AG09319 (cell line): ENCODE measurements at places on chromosomes 2 and 18.

DNA sequence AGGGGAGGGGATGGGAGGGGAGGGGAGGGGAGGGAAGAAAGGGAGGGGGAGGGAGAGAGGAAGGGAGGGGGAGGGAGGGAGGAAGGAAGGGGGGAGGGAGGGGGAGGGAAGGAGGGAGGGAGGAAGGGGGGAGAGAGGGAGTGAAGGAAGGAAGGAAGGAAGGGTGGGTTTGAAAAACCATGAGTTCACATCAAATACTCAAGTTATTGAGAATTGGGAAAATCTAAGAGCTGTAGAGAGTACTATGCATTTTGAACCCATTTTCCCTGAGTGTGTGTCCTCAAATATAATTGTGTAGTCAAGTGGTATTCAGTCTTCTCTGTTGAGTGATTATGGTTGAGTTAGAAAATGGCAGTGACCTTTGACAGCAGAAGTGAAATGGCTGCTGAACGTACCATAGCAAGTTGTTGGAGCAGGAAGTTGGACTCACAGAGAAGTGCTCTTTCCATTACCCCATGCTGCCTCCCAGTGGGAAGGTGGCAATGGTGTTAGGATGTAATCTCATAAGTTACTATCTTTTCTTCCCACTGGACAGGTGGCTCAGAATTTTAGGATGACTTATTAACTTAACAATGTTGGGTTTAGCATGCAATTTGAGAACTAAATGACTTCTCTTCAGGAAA is 214.6 kb downstream of the SETBP1 start:
- peak; percentile 8 for DNase-seq

GRCh38 chr2:215654148-215654819 is 218.4 kb upstream of the FN1 start:
- DNase-seq = peak; percentile 54

- no peak for DNase-seq
Measured at GRCh38 chr2:146412625-146413024, 1432.2 kb upstream of the ACVR2A start.

- no peak for DNase-seq
Measured at GRCh38 chr2:3633089-3633981, 24.7 kb upstream of the ALLC start.

- no peak for DNase-seq
Measured at GRCh38 chr2:100513650-100514049, 43.4 kb downstream of the NMS start.

- no peak for DNase-seq
Measured at GRCh38 chr18:63774511-63774910, 707 bp upstream of the SERPINB7 start.

GRCh38 chr2:203861607-203862006 is 6.0 kb upstream of the CTLA4 start:
- DNase-seq = no peak

- DNase-seq = no peak
Measured at GRCh38 chr2:156884216-156884615, 373.3 kb upstream of the GALNT5 start.

- no peak for DNase-seq
Measured at GRCh38 chr2:19674051-19675002, 227.5 kb downstream of the TTC32 start.
